NCI-H446 (cell line): ENCODE measurements at places on chromosomes 7 and 10.

DNA sequence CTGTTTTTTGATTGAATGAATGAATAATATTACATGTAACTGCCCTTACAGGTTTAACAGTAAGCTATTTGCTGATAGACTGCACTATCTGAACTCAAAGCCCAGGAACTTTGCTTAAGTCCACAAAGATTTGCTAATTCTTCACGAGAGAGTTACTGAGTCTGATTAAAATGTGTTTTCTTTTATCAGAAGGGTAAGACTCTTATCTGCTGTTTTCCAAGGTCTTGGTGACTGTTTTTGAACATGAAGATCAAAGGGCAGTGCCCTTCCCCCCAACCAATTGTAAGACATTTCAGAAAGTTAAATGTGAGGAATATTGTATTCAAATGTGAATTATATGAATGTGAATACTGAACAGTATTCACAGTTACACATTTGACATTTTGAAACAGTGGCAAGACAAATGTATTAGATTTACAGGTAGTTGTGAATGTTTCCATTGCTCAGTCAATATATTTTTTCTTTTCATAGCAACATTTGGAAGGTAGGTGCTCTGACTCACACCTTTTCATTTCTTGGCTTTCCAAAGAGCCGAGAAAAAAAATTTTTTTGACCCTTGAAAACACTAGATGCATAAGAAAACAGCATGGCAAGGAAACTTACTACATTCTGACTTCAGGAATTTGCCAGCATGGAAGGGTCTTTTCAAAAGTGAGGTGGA, 62.7 kb downstream of the DKK1 start:
- no peak for DNase-seq

- no peak for DNase-seq
Observed at GRCh38 chr10:69567920-69568319, 5.3 kb downstream of the NEUROG3 start.

- no peak for DNase-seq
Observed at GRCh38 chr7:66333443-66333842, 128.3 kb downstream of the TPST1 start.

GRCh38 chr10:37478381-37478780, 353.0 kb downstream of the ANKRD30A start:
- no peak for DNase-seq

DNA sequence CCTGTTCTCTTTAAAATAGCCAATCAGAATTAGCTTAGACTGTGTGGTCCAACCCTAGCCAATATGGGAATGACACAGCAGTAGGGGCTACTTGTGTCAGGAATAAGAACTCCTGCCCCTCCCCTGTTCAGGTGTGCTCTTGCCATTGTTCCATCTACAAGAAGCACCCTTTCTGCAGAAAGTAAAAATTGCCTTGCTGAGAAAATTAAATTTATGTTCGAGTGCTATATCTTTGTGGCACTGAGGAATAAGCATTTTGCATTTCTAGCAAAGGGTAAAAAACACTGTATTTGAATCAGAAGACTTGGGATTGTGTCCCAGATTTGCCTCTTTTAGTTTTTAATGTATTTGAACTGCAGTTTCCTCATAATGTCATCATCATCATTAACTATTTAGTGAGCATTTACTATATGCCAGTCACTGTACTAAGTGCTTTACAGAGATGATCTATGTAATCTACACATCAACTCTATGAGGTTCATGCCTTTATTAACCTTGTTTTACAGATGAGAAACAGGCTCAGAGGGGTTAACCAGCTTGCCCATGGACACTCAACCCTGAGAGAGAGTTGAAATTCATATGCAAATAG, 28.9 kb upstream of the XRCC2 start:
- DNase-seq: no peak

DNA sequence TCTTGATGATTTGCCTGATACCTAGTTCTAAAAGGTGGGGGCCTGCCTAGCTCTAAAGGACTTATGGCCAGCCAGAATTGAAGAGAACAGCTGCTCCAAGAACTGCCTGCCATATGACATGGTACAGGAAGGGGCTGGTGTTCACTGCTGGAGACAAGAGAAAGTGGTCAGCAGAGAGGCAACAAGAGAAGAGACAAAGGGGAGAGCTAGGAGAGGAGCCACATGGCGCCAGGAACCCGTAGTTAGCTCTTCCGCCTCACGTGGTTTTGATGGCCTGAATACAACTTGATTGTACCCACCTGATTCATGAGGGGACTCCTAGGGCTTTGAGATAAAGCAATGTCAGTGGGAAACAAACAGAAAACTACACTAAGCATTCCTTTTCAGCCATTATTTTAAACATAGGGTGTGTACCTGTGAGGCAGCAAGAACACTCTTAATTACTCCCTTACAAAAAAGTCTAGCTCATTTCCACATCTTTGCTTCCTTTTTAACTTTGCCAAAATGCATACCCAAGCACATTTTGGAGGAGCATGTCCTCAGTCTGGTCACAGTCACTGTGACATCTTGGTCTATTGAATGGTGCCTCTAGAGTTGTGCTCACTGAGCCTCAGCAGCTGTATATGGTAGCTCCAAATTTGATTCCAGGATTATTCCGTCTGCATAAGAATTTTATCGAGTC, 71.6 kb downstream of the CCDC71L start:
- no peak for DNase-seq

DNA sequence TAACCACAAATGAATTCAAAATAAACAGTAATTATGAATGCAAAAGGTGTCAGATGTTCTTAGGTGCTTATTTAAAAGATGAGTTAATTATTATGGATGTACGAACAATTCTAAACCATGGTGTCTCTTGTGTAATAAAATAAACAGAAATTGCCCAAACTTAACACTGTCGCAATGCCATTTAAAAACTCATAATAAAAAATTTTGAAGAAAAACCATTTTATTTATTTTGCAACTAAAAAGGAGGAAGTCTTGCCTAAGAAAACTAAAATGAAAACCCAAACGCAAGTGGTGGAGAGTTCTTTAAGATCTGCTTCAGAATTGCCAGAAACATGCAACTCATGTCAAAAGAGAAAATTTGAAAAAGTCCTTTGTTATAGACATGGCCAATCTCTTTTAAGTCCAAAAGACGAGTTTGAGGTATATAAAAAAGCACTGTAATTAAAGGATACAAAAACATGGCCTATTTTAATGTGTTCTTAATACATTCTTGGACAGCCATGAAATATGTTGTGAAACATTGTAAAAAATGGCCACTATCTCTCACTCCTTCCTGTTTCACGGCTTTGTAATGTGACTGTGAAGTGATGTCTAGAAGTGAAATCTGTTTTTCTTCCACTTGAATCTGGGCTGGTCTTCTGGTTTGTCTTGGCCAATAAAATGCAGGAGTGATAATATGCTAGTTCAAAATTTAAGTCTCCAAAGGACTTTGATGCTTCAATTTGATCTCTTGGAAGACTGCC, 322.9 kb downstream of the PRPF18 start:
- DNase-seq: no peak

DNA sequence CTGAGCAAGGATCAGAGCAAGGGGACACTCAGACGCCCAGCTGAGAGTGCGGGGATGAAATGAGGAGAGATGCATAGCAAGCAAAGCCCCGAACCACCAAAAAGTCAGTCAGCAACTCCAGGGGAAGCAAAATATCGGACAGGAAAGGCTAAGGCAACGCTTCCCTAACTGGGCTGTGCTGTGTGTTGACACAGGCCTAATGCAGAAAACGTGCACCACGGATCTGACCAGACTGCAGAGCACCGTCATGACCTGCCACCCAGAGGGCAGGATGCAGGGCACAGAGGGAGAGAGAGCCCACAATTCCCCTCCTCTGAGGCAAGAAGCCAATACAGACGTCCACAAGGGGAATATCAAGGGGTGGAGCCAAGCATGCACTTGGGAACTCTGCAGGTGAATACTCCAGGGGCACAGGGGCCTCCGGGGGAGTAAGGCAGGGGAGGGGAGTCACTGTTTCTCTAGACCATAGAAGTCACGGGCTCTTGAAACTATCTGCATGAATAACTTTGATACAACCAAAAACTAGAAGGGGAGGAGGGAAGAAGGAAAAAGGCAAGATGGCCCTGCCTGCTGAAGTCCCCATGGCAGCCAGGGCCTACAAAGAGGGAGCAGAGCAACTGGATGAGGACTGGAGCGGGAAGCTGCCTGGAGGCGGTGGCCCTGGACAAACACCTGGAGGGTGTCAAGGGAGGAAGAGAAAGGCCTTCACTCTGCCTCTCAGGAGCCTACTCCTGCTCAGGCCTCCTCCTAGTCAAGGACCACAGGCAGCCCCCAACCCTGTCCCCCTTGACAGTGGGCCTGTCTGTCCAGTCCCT, 26.2 kb downstream of the GRID1 start:
- no peak for DNase-seq

DNA sequence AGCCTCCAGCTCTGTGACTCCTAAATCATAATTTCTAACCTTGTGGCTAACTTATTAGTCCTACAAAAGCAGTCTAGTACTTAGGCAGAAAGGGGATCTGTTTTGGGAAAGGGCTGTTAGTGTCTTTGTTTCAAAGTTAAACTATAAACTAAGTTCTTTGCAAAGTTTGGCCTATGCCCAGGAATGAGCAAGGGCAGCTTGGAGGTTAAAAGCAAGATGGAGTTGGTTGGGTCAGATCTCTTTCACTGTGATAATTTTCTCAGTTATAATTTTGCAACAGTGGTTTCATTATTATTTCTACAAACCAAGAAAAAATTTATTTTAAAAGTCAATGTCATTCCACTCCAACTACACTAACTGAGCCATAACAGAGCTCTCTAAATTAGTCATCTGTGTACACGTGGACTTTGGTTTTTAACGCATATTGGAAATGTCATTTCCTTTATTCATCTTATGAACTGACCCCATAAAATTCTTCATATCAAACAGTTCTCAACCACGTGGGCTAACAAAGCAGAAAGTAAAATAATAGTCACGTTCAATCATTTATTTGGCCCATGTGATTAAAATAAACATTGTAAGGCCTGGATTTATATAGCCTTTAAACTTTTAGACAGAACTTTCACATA, 143.2 kb upstream of the C7orf33 start:
- no peak for DNase-seq

- no peak for DNase-seq
Observed at GRCh38 chr7:39950473-39951225, 593 bp downstream of the CDK13 start.

GRCh38 chr7:140518370-140519006, 39.2 kb upstream of the MKRN1 start:
- DNase-seq: no peak

- DNase-seq: no peak
Observed at GRCh38 chr7:107989618-107990373, 13.2 kb downstream of the LAMB1 start.

DNA sequence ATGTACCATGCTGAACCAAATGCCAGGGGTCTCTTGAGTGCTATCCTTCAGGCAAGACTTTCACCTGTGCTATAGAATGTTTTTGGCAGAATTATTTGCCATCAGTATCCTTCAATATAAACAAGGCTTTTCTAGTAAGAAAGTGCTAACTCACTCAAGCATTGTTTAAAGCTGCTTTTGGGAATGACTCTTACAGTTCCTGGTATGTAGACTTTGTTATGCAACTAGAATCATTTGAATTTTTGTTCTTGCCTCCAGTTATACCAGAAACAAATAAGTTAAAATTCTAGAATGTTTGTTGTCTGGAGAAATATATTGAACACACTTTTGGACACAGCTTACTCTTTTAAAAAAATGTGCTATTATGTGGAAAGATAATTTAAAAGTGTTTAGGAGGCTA, 39.5 kb upstream of the RTKN2 start:
- no peak for DNase-seq

DNA sequence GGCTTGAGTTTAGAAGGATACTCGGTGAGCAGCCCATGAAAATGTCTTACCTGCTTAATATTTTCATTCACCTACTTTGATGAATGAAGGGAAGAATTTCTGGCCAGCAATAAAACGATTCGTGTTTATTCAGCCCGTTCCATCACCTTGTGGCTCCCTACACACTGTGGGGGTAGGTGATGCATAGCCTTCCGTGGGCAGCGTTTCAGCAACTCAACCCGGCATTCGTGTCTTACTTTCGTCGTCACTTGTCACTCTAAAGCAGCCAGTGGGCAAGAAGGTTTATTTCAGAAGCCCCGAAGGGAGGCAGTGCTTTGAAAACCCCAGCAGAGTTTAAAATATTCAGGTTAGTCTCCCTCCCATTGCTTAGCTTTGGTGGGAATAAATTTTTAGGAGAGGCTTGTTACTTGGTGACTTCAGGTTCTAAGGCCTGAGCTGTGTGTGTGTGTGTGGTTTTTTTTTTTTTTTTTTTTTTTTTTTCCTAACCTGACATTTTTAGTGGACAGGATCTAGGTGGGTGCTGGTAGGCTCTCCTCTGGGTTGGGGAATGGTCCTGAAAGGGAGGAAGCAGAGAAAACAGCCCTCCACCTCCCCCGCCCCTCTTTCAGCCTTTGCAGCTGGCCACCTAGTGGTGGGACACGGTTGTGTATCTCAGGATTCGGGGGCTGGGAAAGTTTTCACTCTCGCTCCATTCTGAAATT, 1.8 kb downstream of the GRK5 start:
- DNase-seq: peak; percentile 45

GRCh38 chr10:95276367-95277200, 14.2 kb downstream of the PDLIM1 start:
- DNase-seq: no peak

DNA sequence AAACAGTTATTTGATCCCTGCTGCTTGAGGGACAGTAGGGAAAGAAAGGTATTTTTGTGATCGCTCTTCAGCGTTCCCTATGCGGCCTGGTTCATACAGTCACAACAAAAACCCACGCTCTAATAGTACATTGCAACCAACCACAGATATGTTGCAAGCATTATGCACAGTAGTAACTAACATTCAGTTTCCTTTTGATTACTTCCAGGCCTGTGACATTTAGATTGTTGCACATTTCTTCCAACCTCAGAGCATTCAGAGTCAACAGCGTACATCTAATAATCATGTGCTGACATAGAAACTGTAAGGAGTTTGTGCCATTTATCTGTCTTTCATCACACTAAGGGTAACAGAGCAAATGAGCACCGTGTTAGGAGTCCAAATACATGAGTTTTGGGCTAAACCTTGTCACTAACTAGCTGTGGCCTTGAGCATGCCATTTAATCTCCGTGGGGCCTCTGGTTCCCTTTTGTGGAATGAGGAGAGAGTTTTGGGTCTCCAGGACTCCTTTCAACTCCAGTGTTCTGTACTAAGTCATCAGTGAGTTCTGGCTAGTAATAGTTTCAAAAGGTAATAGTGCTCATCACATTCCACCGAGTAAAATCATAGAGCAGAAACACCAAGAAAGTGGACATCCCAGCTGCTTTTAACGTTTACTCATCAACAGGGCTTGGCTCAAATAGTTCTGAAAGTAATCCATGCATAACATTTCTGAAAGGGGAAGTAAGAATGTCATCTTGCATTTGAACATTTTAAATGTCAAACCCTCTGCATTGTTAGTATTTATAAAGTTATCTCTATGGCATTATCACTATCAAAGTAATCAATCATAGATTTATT, 99.0 kb upstream of the FZD1 start:
- DNase-seq: no peak
